ENCODE measurements at places on chromosomes 5 and 9.

DNA sequence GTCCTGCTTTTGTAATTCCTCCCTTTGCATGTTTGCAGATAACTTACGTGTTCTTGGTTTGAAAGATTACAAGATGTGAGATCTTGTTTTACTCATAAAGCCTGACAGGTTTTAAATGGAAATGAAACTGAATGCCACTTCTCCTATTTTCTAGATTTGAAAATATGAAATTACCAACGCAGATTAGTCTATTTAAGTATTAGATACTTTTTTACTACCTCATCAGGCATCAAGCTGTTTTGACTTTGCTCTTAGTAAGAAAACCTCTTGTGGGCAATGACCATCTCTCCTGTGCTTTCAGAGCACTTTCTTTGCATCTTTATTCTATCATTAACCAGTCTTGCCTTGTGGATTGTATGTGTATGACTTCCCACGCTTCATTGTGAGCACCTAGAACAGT is 3.5 kb downstream of the DMXL1 start:
- peak; percentile 51 for DNase-seq

DNA sequence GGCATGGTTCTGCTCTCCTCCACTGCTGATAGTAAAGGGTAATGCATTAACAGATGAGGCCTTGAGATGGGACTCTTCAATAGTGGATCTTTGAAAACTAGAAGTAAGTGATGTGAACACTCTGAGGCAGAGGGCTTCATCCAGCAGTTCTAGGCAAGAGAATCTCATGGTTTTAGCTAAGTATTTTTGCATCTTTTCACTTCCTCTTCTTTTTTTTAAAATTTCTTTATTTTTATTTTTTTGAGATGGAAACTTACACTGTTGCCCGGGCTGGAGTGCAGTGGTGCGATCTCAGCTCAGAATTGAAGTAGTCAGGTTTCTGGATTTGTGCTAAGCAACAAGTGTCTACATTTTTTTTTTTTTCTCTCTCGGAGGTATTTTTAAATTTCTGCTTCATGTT is 101.9 kb downstream of the MTRR start:
- DNase-seq: no peak

DNA sequence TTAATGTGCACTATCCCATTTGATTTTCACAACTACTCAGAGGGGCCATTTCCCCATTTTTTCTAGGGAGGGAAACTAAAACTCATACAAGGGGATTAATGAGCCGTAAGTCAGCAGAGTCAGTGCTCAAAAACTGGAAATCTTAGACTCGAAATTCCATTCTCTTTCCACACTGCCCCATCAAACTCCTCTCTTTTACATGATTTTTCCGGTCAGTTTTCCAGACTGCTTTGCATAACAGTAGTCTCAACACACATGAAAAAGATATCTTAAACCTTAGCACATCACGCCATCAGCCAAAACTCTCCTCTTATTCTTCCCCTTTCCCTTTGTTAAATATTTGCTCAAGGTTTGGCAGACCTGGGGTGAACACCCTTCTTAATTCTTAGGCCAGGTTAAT is 332.0 kb downstream of the RFX3 start:
- DNase-seq: no peak

GRCh38 chr5:121027636-121028035 is 563.5 kb downstream of the PRR16 start:
- no peak for DNase-seq

DNA sequence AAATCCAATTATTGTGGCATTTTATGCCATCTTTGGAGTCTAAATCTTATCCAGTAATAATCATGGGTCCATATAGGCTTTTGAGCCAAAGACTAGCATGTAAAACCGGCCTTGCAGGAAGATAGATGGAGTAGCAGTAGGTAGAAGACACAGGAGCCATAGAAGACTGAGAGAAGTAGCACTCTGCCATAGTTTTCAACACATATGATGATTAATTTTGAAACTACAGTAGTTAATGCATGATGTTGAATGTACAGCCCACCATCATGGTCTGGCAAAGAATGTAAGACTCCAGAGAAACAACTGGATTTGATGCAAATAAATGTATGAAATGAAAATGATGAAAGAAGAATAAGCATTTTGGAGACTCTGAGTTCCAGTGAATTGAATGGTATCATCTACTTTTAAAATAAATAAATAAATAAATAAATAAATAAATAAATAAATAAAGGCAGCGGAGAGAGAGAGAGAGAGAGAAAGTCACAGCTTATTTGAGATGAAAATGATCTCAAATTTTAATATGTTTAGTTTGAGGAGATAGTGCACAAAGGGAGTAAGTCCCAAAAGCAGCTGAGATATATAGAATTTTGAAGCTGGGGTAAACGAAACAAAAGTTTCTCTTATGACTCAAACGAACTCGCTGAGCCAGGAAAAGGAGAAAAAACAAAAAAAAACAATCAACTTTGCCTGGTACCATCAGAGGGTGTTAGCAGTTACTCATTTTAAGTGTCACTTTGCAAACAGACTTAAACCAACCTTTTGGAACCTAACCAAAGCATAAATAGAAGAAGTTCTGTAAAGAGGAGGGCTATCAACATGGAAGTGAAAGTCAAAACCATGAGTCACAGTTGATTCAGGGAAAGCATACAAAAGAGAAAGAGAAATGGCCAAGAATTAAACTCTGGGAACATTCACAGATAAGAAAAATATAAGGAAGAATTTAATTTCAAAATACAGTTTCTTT is 388.7 kb downstream of the CETN3 start:
- DNase-seq: peak; percentile 73

GRCh38 chr9:127928676-127929624 is 1.6 kb downstream of the PIP5KL1 start:
- DNase-seq: no peak

DNA sequence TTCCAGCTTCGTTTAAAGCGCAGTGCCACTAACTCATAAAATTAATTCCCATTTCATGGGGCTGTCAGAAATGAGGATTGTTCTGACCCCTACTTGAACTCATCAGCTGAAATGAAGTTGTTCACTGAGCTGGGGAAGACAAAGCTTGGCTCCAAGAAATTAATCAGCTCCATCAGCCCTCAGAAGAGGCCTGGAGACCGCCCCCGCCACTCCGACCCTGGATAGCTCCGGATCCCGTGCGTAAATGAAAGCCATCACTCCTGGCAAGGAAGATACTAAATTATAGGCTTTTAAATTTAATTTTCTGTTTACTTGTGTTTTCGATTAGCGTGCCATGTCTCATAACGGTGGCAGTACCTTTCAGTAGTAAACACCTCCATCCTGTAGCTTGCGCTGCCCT is 142.8 kb upstream of the IRX2 start:
- no peak for DNase-seq

- no peak for DNase-seq
Measured at GRCh38 chr5:103793595-103794182, 231.1 kb upstream of the NUDT12 start.

DNA sequence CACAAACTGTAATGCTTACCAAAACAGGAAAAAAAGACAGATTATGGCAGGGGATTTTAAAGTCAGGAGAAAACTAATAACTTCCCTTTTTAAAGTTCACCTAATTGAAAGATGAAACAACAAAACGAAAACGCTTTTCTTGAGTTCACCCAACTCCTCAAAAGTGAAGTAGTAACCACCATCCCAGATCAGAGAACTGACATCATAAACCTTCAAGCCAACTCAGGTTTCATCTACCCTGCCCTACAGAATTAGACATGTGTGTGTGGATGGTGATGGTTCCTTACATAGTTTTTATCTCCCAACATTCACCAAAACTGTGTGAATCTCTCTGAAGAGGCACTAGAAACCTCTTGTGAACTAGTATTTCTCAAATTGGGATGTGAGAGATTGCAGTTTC is 195.2 kb upstream of the PTGER4 start:
- DNase-seq: peak; percentile 34

DNA sequence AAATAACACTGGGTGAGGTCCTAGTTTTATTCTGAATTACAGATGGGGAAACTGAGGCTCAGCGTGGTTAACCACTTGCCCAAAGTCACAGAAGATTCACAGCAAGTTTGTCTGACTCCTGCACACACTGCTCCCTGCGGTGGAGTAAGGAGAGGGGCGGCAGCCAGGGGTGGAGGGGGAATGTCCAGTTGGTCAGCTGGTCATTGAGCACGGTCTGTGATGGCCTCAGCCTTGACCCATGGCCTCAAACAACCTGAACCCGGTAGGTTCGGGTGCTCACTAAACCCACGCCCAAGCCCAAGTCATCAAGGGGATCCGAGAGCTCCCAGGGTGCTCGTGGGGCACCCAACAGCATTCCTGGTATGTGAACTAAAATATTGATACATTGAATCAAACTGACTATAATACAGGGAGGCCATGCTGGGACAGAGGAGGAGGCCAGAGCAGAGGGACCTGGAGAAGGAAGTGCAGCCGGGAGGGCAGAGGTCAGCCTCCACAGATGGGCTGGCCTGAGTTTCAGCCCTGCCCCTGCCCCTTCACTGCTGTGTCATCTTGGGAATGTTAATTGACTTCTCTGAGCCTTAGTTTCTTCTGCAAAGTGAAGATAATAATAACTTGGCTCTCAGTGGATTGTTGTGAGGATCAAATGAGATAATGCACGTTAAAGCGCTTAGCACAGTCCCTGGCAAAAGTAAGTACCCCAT is 3.6 kb upstream of the IL17B start:
- DNase-seq: no peak

DNA sequence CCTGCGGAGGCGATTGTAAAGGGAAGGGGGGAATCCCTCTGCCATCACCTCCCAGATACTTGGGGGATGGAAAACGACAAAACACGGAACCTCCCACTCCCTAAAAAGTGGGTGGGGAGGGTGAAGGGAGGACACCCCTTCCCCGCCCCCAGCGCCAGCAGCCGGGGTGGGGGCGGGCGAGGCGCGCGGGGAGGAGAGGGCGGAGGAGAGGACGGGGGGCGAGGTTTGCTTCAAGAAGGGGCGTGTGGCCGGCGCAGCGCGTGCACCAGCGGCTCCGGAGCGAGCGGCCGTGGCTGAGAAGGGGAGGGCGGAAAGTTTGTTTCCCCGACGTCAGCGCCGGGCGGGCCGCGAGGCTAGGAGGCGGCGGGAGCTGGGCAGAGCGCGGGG is at the start of gene PRRX2:
PRRX2 (plus strand) TSS at position 259 of the 387 bp plus-strand sequence. CDS start 221 bp downstream, outside the sequence.
- no peak for DNase-seq

DNA sequence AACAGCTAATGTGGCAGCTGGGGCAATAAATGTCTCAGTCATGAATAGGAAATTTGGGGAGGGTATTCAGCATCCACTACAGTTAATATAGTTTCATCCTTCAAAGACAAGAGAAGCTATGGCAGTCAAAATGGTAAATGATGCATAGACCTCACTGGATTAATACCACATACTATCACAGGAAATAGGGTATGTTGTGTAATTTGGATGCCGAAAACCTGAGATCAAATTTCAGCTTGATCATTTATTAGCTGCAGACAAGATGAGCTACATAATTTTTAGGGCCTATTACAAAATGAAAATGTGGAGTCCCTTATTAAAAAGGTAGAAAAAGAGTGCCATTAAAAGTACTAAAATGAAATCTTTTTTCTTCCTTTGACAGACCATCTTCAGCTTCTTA is 112.6 kb upstream of the MTAP start:
- DNase-seq: no peak

DNA sequence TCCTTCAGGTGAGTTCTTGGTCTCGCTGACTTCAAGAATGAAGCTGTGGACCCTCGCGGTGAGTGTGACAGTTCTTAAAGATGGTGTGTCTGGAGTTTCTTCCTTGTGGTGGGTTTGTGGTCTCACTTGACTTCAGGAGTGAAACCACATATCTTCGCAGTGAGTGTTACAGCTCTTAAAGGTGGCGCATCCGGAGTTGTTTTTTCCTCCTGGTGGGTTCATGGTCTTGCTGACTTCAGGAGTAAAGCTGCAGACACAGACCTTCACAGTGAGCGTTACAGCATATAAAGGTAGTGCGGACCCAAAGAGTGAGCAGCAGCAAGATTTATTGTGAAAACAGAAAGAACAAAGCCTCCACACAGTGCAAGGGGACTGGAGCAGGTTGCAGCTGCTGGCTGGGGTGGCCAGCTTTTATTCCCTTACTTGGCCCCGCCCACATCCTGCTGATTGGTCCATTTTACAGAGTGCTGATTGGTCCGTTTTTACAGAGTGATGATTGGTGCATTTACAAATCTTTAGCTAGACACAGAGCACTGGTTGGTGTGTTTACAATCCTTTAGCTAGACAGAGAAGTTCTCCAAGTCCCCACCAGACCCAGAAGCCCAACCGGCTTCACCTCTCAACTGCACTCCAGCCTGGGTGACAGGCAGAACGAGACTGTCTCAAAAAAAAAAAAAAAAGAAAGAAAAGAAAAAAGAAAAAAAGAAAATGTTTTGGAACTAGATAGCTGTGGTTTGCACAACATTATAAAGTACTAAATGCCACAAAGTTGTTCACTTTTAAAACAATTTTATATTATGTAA is 9.1 kb upstream of the ERMP1 start:
- DNase-seq: no peak

DNA sequence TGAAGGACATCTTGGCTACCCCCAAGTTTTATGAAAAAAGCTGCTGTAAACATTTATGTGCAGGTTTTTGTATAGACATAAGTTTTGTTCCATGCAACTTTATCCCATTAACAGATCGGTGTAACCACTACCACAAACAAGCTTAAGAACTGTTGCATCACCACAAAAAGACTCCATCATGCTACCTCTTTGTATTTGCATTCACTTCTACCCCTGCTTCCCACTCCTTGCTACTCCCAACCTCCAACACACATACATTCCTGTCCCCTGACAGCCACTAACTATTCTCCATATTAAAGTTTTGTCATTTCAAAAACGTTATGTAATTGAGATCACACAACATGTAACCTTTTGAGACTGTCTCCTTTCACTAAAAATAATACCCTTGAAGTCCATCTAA is 57.8 kb upstream of the LHFPL2 start:
- no peak for DNase-seq

DNA sequence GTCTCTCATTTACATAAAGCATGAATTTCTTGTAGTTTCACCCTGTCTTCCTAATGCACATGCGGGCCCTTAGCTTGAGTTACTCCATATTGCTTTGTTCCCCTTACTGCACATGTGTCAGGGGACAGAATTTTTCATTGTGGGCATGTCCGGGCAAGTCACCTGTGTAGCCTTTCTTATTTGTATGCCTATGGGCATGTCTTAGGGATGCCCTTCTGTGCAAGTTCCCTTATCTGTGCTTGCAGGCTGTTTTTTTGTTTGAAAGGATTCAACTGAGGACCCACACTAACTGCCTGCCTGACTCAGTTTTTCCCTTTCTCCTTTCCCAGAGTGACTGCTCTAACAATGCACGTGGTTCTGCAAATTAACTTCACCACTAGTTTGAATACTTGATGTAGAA is 161.7 kb downstream of the YTHDC2 start:
- DNase-seq: no peak

GRCh38 chr5:7391215-7391614 is 4.7 kb upstream of the ADCY2 start:
- no peak for DNase-seq

DNA sequence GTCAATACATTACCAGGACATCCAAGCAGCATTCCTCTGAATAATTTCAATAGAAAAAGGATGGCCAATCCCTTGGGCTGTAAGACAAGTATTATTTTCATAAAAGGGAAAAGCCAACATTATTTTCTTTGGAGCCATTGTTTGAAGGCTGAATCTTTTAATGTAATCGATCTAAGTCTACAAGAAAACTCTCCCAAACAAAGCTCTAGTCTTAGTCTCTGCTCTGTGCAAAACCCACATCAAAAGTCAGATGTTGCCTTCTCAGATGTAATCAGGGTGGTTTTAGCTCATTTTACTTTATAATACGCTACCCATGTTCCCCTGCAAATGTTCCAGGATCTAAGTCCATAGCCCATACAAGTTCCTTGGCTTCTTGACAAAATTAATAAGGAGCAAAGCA is 325.6 kb downstream of the TRPM3 start:
- no peak for DNase-seq

All from GM06990 (cell line).